Endothelial cell of umbilical vein (primary cell): ENCODE measurements at places on chromosomes 2 and 18. TPM values are rescaled to one million over a fixed set of nuclear protein-coding genes. Genes with fewer than 3 reads are reported as not detected.

GRCh38 chr2:51151490-51152140 is 119.7 kb upstream of the NRXN1 start:
- H3K27ac ChIP-seq, result no peak overlapping the region
- H3K27me3 ChIP-seq, result no peaks in the 10 kb centered on the region
- no peak for DNase-seq

Gene ASXL3
- total RNA-seq, result 0.27 and 1.7 TPM in 2 replicates

Gene CHST9
- total RNA-seq, result not detected in 2 replicates

DNA sequence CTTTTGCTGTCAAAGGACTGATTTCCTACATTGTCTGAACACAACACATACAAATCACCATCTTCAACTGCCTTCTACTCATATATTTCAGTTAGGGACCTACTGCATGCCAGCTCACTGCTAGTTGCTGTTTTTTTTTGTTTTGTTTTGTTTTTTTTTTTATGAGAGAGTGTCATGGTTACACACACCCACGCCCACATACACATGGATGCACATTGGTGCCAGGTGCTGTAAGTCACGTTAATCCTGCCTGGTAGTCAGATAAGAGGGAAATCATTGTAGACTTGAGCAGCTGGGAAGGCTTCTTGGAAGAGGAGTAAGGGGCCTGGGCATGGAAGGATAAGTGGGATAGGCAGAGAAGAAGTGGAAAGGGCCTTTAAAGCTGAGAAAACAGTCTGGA is 209.9 kb downstream of the TDRD15 start:
- H3K36me3 ChIP-seq, result no peaks in the 10 kb centered on the region
- DNase-seq, result no peak
- no peaks in the 10 kb centered on the region for H3K4me1 ChIP-seq
- no peaks in the 10 kb centered on the region for H3K27me3 ChIP-seq

DNA sequence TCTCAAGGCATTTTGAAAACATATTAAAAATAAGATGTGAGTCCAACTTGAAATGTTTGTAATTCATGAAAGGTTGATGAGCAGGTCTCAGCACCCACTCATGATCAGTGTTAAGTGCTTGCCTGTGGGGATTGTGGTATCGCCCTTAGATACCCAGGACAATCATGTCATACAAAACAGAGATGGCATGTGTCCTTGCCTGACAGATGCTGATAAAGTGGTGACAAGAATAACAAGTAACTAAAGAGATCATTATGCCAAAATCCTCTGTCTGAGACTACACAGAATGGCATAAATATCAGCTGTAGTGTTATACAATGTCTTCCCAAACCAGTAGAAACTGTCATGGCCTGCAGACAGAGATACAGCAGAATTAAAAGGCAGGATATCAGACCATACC is 930.3 kb downstream of the SUCLG1 start:
- no peak overlapping the region for H3K4me3 ChIP-seq
- no peak for DNase-seq
- no peak overlapping the region for H3K27ac ChIP-seq
- no peaks in the 10 kb centered on the region for H3K36me3 ChIP-seq
- no peaks in the 10 kb centered on the region for H3K27me3 ChIP-seq

GRCh38 chr2:101364878-101365277 is 22.4 kb downstream of the CREG2 start:
- no peak overlapping the region for H3K4me3 ChIP-seq
- H3K36me3 ChIP-seq, result no peaks in the 10 kb centered on the region
- no peak overlapping the region for H3K27ac ChIP-seq
- DNase-seq, result no peak

DNA sequence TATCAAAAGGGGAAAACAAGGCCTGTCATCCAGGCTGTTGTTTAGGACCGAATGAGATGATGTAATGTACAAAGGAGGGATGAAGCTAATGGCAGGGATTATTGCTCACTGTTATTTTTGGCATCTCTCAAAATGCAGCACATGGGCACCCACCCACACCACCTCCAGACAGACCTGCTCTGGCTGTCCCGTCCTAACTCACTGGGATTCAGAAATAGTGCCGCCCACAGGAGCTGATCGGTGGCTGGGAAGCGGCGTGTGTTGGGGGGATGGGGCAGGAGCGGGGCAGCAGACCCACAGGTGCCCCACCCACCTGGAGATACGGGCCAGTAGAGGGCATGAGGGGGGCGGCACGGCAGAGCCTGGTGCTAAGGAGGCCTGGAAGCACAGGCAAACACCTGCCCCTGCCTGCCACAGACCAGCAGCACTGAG is 52.2 kb downstream of the CRACDL start:
- peaks cover 4% of the 10 kb centered on the region for H3K27me3 ChIP-seq
- no peak overlapping the region for H3K4me3 ChIP-seq
- no peaks in the 10 kb centered on the region for H3K4me1 ChIP-seq
- H3K27ac ChIP-seq, result no peak overlapping the region
